NCI-H510A treated with DMSO at 0.1 percent for 48 hours (cell line): ENCODE measurements at places on chromosomes 12 and 14.
A peak's percentile ranks its signal among the peaks of the same experiment; 100 is the strongest.

GRCh38 chr12:53954694-53955035 is at the start of gene HOXC12:
Gene HOXC12, plus strand, starts transcription at chr12:53954903. Its CDS starts 27 bp downstream, at chr12:53954930.
- no peak for DNase-seq

- no peak for DNase-seq
Measured at GRCh38 chr14:58673722-58674121, 36.0 kb downstream of the DACT1 start.

- no peak for DNase-seq
Measured at GRCh38 chr14:104486222-104486923, 93.2 kb upstream of the C14orf180 start.

DNA sequence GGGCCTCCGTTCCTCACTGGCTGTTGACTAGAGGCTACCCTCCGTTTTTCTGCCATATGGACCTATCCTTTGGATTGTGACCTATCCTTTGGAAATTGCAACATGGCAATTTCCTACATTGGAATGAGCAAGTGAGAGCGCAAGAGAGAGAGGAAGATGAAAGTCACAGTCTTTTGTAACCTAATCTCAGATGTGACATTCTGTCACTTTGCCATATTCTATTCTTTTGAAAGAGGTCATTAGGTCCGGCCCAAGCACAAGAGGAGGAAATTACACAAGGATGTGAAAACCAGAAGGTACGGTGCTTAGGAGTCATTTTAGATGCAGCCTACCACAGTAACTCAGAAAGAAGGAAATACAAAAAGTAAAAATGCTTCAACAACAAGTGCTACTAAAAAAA is 47.3 kb upstream of the SRP54 start:
- DNase-seq = no peak

GRCh38 chr12:95205685-95206084 is 11.6 kb downstream of the FGD6 start:
- peak; percentile 10 for DNase-seq

- DNase-seq = no peak
Measured at GRCh38 chr12:109999983-110000505, 814 bp downstream of the ANKRD13A start.

GRCh38 chr14:68109132-68109900 is 289.7 kb downstream of the RAD51B start:
- no peak for DNase-seq

DNA sequence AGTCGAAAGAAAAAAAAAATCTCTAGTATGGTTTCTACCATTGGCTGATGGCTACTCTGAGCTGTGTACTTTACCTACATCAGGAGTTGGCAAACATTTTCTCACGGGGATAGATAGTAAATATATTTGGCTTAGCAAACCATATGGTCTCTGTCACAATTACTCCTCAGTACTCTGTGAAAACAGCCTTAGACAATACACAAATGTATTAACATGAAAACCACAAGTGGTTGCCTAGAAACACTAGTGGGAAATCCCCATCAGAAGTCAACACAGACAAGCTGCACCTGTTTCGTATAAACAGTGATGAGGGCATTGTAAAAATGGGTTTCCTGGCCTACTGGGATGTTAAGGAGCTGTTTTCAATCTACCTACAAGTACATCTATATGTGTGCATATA is 84.6 kb upstream of the NAV3 start:
- peak; percentile 95 for DNase-seq

DNA sequence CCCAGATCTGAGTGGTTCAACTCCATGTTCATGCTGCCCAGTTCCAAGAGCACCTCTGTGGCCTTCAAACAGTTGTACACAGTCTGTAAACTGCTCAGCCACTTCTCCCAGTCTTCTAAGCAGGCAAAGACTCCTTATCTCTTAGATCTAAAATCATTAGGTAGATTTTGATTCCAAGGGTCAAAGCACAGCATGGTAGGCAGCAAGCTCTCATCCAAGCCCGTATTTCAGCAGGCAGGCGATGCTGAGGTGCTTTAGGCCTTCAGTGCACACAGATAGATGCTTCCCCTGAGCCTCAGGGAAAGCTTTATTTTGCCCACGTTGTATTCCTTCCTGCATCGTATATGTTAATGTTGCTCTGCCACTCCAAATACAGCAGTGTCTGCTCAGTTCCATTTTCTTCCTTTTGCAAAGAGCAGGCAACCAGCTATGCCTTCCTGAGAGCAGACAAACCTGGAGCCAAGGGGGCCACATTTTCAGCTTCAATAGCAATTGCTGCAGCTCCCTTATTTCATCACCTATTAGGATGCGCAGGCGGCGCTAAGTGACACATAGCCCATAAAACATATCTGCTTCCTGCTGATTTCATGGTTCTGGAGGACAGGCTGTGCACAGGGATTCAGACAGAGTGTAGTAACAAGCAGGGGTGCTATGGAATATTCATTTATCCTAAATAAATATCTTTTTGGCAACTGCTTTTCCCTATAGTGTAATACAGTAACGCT is 67.5 kb downstream of the ETV6 start:
- no peak for DNase-seq

DNA sequence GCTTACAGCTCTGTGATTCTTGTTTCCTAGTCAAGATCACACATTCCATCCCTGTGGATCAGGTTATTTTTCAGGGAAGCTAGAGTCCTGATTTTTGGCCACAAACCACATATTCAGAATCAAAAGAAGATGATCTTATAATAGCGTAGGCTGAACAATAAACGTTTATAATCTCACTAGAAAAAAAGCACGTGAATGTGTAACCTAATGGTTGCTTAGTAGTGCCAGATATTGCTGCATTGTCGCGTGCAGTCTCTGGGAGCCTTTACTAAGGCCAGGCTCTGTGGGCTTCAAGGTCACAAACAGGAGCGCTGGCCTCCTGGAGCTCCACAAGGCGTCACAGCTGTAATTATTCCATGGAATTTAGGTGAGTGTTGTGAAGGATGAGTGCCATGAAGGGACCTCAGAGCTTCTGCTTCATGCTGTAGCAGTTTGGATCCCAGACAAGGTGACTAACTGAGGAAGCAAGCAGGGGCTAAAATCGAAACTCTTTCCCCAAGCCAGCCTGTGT is 17.4 kb downstream of the CDKN1B start:
- DNase-seq = no peak

DNA sequence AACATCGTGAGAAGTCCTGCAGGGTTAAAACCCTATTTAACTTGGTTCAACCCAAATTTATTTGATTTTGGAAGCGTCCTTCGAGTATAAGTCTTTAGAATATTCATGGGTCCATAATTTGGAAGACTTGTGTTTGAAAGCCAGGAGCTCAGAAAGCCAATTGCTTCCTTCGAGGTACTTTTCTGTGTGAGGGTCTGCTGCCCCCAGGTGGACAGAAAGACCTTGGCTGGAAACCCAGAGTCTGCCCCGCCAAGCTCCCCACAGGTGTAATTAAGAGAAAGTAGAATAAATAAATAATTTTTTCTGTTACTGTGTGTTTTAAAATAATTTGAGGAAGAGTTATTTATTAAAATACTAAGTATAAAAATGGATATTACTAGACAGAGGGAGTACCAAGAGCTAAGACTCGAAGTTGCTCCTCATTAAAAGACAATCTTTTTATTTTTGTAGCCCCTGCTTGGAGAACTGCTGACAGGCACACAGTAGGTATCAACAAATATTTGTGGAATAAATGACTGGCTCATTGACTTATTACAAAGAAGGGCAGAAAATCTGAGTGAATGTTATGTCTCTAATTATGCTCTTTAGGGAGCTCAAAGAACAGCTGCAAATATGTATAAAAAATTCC is 105.8 kb downstream of the PAH start:
- peak; percentile 22 for DNase-seq

DNA sequence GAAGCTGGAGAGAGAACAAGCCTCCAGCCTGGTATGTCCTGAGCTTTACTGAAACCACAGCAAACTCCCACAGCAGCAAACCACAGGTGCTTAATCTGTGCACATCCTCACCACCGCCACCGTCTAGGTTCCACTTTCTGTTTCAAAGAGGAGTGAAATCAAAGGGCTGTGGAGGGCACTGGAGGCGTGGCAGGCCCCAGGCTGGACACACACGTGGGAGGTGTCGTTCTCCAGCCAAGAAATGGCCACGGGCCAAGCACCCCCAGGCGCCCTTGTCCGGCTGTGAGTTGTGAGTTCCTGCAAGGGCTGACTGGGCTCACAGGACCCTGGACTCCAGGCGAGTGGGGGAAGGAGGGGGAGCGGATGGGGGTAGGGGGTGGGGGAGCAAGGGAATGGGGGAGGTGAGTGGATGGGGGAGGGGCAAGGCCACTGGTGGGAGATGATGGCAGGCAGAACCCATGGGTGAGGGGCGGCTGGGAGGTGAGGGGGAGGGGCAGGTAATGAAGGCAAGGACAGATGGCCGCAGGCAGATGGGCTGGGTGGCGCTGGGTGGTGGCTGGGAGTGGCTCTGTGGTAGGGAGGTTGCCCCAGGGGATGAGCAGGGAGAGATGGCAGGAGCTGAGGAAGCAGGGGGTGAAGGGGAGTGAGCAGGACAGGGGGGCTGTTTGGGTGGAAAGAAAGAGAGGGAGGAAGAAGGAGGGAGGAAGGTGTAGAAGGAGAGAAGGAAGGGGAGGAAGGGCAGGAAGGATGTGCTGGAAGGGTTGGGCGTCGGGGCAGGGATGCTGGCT is 86.7 kb downstream of the NCOR2 start:
- DNase-seq = no peak

DNA sequence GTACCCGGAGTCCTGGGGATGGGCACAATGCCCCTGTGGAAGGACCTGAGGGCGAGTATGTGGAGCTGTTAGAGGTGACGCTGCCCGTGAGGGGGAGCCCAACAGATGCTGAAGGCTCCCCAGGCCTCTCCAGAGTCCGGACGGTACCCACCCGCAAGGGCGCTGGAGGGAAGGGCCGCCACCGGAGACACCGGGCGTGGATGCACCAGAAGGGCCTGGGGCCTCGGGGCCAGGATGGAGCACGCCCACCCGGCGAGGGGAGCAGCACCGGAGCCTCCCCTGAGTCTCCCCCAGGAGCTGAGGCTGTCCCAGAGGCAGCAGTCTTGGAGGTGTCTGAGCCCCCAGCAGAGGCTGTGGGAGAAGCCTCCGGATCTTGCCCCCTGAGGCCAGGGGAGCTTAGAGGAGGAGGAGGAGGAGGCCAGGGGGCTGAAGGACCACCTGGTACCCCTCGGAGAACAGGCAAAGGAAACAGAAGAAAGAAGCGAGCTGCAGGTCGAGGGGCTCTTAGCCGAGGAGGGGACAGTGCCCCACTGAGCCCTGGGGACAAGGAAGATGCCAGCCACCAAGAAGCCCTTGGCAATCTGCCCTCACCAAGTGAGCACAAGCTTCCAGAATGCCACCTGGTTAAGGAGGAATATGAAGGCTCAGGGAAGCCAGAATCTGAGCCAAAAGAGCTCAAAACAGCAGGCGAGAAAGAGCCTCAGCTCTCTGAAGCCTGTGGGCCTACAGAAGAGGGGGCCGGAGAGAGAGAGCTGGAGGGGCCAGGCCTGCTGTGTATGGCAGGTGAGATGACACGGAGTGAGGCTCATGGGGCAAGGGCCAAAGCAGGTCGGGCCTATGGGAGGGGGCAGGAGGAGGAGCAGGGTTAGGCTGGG is 4.5 kb downstream of the ARHGEF40 start:
- DNase-seq = no peak

DNA sequence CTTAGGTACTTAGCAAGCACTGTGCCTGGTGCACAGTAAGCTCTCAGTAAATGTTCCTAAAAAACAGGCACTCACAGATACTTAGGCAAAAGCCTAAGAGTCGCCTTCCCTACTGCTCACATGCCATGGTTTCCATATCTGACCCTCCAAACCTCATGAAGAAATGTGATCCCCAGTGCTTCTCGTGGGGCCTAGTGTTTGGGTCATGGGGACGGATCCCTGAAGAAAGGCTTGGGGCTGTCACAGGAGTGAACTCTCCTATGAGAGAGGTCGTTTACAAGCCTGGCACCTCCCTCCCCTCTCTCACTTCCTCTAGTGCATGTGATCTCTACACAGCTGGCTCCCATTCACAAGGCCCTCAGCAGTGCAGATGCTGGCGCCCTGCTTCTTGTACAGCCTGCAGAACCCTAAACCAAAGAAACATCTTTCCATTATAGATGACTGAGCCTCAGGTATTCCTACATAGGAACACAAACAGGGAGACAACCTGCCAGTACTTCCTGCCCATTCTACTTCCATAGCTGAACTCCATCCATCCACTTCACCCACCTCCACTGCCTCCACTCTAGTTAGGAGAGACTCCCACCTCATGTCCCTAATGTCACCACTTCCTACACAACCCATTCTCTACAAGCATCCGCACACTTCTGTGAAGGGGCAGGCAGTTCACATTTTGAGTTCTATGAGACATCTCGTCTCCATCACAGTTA is 2.9 kb downstream of the SLC15A4 start:
- peak; percentile 29 for DNase-seq

- DNase-seq = no peak
Measured at GRCh38 chr12:120532701-120533238, 1.4 kb upstream of the RNF10 start.

GRCh38 chr14:105861985-105862465 is 335.6 kb downstream of the TMEM121 start:
- DNase-seq = no peak

- no peak for DNase-seq
Measured at GRCh38 chr14:23629832-23630396, 6.2 kb upstream of the DHRS2 start.

DNA sequence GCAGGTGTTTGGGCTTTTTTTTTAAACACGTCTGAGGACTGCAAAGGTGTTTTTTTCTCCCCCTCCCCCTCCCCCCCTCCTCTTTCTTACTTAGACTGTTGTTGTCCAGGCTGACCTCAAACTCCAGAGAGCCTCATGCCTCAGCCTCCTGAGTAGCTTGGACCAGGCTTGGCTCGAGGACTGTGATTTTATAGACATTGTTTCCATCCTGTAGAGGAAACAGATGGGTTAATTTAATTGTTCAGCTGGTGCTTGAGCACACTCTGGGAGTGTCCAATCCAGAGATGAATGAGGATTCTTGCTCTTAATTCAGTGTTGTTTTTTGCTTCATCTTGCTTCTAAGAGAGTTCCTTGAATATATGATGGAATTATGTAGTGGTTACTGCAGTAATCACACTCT is 42.1 kb downstream of the RASSF3 start:
- DNase-seq = peak; percentile 16

GRCh38 chr12:63668028-63668799 is at the start of gene DPY19L2:
Gene DPY19L2, minus strand, starts transcription at chr12:63668493. Its CDS starts 100 bp downstream, at chr12:63668393.
- DNase-seq = peak; percentile 57

DNA sequence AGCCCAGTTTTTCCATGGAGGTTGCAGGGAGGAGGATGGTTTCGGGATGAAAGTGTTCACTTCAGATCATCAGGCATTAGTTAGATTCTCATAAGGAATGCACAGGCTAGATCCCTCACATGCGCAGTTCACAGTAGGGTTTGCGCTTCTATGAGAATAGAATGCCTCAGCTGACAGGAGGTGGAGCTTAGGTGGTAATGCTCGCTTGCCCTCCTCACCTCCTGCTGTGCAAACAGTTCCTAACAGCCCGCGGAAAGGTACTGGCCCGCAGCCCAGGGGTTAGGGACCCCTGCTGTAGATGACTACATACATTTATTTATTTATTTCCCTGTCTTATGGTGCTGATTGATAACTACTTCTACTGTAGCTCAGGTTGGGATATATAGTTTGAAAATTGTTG is 93.2 kb downstream of the FBXO33 start:
- DNase-seq = no peak
